CD8-positive, alpha-beta memory T cell (primary cell): ENCODE measurements at places on chromosomes 2 and 18.

GRCh38 chr18:34767601-34768027, 57.5 kb downstream of the DTNA start:
- no peaks in the 10 kb centered on the region for H3K36me3 ChIP-seq
- DNase-seq: no peak
- no peak overlapping the region for H3K27ac ChIP-seq

DNA sequence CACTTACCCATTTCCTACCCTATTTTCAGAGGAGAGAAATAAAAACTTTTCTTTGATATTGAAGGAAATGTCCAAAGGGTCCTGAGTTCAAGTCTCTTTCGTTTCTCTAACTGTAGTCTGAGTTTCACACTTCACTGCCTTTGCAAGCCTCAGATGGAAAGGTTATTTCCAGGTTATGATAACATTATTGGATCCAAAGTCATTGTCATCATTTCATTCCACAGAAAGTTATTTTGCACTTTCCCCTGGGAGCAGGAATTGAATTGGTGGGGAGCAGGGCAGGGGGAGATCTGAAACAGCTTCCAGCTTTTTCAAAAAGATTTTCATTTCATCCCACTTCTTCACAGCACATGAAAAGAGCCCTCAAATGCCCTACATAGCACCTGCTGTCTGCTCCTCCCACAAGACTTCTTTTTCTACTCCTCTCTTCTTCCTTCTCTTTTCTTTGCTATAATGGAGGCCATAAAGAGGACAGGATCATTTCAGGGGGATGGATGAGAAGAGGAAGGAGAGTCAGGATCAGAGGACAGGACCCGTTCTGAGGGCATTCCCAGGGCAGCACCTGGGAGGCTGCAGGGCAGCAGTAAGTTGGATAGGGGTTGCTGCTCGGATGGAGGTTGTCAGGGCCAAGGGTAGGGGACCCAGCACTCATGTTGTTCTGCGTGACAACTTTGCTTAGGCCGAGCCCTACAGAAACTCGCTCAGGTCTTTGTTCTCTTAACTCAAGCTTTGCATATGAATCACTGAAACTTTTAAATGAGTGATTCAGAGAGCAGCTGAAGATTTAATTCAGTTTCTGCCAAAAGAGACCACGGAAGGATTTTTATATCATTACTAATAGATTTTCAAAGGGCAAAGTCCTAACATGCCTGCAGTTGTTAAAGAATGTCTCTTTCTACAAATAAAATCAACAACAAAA, 11.4 kb upstream of the GALNT5 start:
- no peaks in the 10 kb centered on the region for H3K36me3 ChIP-seq
- H3K27ac ChIP-seq: no peak overlapping the region
- no peak overlapping the region for H3K4me3 ChIP-seq
- no peaks in the 10 kb centered on the region for H3K27me3 ChIP-seq
- DNase-seq: no peak
- H3K4me1 ChIP-seq: no peaks in the 10 kb centered on the region

DNA sequence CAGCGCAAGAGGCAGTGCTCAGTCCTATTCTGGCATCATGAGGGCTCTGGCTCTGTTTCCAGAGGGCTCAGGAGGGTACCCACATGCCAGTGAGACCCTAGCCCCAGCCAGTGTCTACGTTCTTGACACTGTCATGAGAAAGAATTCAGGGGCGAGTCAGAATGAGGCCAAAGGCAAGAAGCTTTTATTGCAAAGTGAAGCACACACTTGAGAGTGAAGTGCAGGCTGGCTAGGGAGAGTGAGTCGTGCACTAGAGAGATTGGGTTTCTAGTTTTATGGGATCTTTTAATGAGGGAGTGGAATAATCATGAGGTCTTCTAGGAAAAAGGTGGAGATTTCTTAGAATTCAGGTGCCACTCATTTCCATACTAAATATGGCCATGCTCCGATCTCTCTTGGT, 164.1 kb downstream of the DCDC2C start:
- H3K4me1 ChIP-seq: no peaks in the 10 kb centered on the region
- no peak overlapping the region for H3K4me3 ChIP-seq
- no peaks in the 10 kb centered on the region for H3K27me3 ChIP-seq
- H3K36me3 ChIP-seq: no peaks in the 10 kb centered on the region

GRCh38 chr2:126399001-126399400, 257.0 kb upstream of the GYPC start:
- H3K27ac ChIP-seq: no peak overlapping the region
- no peaks in the 10 kb centered on the region for H3K4me1 ChIP-seq
- no peaks in the 10 kb centered on the region for H3K36me3 ChIP-seq
- no peaks in the 10 kb centered on the region for H3K27me3 ChIP-seq

GRCh38 chr2:88057437-88057844, 1.9 kb upstream of the KRCC1 start:
- H3K27me3 ChIP-seq: no peaks in the 10 kb centered on the region
- H3K4me1 ChIP-seq: peaks cover 28% of the 10 kb centered on the region
- no peak for DNase-seq
- H3K36me3 ChIP-seq: no peaks in the 10 kb centered on the region
- no peak overlapping the region for H3K4me3 ChIP-seq

- no peak for DNase-seq
- H3K27me3 ChIP-seq: no peaks in the 10 kb centered on the region
- H3K27ac ChIP-seq: no peak overlapping the region
Measured at GRCh38 chr2:238216651-238217184, 13.2 kb upstream of the ILKAP start.

GRCh38 chr2:222756951-222757650, 85.6 kb downstream of the MOGAT1 start:
- no peaks in the 10 kb centered on the region for H3K4me1 ChIP-seq
- no peak overlapping the region for H3K4me3 ChIP-seq
- no peaks in the 10 kb centered on the region for H3K36me3 ChIP-seq
- no peak overlapping the region for H3K27ac ChIP-seq
- H3K27me3 ChIP-seq: no peaks in the 10 kb centered on the region
